ENCODE measurements at places on chromosomes 7 and 10. TPM values are rescaled to one million over a fixed set of nuclear protein-coding genes. Genes with fewer than 3 reads are reported as not detected.
A peak's percentile ranks its signal among the peaks of the same experiment; 100 is the strongest.

GRCh38 chr10:75971402-75972211 lies 540.2 kb downstream of the LRMDA start:
- DNase-seq = no peak

GRCh38 chr7:21912931-21913780 lies 32.5 kb downstream of the CDCA7L start:
- no peak for DNase-seq

DNA sequence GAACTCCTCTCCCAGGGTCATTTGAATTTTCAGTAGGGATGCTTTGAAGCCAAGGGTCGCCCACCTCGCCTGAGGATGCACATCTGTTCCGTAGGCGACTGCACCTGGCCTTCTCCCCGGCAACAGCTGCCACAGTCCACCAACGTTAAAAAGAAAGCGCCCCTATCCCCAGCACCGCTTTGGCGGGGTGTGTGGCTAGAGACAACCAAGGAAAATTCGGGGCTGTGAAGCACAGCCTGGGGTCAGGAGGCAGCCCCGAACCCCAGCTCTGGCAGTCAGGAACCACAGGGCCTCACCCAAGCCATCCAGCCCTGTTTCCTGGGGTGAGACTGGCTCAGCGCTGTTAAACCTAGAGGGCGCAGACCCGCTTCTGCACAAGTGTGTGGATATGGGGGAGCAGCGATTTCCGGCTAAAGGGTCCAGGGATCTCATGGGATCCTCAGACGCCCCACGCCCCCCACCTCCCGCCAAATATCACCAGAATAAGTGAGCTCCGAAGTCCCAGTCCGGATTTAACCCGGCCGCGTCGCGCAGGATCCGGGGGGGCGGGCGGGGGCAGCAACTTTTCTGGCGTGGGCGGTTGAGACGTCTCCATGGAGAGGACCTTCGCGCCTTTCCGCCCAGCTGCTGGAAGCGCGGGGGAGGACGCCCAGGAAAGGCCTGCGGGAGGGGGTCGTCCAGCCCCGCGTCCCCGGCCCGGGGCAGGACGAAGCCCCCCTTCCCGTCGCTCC lies 822 bp downstream of the ZC3HAV1L start:
- peak; percentile 61 for DNase-seq

GRCh38 chr7:133155146-133155545 lies 73.3 kb upstream of the CHCHD3 start:
- no peak for DNase-seq

Gene FUOM
- 33.0 TPM for polyA plus RNA-seq

Gene OR6V1
- not detected for polyA plus RNA-seq

Data from GM23338 (cell line).